DMS79 (cell line): ENCODE measurements at places on chromosomes 7 and 10.
A peak's percentile ranks its signal among the peaks of the same experiment; 100 is the strongest.

- no peak for DNase-seq
Observed at GRCh38 chr7:91812388-91812787, 68.1 kb downstream of the MTERF1 start.

GRCh38 chr10:113132591-113133121 lies 182.6 kb downstream of the TCF7L2 start:
- no peak for DNase-seq

DNA sequence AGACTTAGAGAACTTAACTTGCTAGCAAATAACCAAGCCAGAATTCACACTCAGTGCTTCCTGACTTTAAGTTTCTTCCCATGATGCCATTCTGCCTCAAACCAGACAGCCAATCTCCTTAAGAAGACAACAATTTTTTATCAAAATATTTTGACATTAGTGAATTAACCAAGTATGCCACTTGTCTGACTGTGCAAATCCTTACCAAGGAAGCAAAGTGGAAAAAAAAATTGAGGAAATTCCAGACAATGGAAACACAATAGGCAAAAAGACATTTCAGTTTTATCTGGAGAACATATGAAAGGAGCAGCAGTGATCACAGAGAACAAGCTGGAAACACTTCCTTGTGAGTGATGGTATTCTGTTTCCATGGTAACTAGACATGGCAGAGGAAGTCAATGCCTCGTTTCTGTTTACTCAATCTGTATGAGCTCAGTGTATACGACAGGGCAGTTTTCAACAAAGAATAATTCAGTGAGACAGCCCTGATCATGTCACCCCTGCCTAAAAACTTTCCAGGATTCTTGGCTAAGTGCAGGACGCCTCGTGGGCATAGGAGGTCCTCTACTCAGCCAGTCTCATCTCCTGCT lies 114.2 kb downstream of the DYNC1I1 start:
- peak; percentile 16 for DNase-seq

DNA sequence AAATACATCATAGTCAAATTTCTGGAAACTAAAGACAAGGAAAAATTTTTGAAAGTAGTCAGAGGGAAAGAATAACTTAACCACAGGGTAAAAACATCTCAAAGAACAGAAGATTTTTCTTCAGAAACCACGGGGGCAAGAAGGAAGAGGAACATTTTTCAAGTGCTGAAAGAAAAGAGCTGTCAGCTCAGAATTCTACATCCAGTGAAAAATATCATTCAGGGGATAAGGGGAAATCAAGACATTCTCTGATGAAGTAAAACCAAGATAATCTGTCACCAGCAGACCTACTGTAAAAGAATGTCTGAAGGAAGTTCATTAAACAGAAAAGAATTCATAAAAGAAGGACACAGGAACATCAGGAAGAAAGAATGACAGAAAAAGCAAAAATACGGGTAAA lies 111.2 kb upstream of the TMEM72 start:
- no peak for DNase-seq

- no peak for DNase-seq
Observed at GRCh38 chr7:149860821-149861727, 12.7 kb upstream of the ATP6V0E2 start.

- no peak for DNase-seq
Observed at GRCh38 chr10:133420579-133420978, 3.8 kb downstream of the SPRN start.

DNA sequence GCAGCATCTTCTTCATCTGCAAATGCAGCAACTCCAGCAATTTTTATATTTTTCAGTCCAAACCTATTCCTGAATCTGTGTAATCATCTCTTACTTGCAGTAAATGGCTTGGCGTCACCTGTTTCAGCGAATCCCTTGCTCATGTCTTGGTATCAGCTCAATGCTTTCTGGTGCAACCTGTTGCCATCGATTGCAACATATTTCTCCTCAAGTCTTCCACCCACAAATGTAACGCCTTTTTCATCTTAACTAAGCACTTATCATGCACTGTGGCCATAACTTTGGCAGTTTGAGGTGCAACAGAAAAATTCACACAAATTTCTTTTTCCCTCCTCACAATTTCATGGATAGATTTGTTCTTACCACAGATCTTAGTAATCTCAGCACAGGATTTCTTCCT lies 168.3 kb downstream of the HERPUD2 start:
- no peak for DNase-seq

- DNase-seq, result no peak
Observed at GRCh38 chr10:29926693-29927048, 132.7 kb downstream of the JCAD start.
